Lower lobe of right lung (tissue), 2 donors: ENCODE measurements at places on chromosomes 5 and 9.

- no peak for DNase-seq
These were observed 5.1 kb upstream of the ANXA2R start for GRCh38 chr5:43045236-43045635.

- no peak for DNase-seq
These were observed 10.4 kb downstream of the CXXC5 start for GRCh38 chr5:139658501-139658927.

- no peak for DNase-seq
These were observed 105.4 kb downstream of the DCP2 start for GRCh38 chr5:113081881-113082546.

GRCh38 chr5:35859101-35859661, 2.5 kb downstream of the IL7R start:
- no peak for DNase-seq

DNA sequence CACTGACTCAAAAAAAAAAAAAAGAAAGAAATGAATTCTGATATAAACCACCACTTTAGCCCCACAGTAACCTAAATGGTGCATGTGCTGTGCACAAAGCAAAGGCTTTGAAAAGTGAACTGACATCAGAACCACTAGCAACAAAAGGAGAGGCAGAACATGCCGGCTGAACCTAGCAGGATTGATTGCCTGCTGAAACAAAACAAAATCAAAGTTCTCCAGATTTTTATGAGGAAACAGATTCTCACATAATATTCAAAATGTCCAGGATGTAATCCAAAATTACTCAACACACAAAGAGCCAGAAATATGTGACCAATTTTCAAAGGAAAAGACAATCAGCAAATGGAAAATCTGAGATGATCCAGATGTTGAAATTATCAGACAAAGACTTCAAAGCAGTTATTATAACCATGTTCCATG, 37.9 kb downstream of the UBTD2 start:
- no peak for DNase-seq

DNA sequence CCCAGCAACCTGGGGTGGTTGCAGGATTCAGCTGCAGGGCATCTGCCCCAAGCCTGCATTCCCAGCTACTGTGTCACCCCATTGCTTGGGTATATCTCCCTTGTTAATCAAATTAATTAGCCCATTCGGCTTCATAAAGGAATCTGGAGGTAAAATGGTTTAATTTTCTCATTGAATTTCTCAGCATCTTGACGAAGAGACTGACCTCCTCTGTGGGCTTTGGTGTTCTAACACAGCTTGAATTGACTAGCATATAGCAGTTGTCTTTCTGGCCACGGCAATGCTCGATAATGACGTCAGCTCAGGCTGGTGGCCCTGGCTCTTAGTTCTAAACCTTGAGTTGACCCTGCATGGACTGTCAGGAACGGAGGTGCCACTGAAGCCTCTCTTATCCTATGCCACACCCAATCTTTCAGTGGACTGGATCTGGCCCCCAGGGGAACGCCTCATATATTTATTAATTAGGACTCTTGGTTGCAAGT, 72.4 kb downstream of the MSX2 start:
- DNase-seq, result no peak

DNA sequence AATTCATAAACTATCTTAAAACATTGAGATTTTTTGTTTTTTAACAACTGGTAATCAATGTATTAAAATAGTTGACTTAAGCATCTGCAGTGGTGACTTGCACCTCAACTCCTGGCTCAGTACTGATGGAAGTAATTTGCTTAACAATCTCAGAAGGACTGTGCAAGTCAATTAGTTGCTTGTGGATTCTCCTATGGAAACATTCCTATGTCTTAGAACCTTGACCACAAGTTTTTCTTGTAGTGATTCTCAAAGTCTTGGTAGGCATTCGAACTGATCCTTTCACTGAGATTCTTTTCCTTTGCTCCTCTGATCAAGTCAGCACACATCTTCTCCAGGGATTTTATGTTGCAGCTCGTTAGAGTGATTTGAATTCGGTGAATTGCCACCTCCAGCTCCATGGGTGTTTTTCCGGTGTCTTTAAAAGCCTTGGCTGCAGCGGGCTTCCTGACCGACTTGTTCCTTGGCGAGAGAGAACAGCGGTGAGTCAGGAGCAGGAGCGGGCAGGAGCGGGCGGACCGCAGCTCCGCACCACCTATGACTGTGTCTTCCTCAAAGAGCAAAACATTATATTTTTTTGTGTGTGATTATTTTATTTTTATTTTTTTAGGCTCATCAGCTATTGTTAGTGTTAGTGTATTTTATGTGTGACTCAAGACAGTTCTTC, 21.1 kb downstream of the HMGXB3 start:
- no peak for DNase-seq

DNA sequence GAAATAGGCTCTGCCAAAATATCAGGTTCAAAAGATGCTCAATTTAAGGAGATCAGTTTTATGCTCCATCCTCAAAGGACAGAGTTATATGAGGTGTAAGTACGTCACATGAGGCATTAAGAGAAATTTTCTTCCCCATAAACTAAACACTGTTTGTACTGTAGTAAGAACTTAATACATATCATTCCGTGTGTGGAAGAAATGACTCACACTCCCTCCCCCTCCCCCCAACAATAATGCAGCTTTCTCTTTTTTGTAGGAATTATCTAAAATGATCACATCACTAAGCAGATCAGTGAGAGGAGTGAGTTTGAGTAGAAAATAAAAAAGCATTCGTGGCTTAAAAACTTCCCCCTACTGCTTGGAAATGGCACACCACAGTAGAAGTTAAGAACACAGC, 2.2 kb downstream of the CDH12 start:
- DNase-seq, result no peak

DNA sequence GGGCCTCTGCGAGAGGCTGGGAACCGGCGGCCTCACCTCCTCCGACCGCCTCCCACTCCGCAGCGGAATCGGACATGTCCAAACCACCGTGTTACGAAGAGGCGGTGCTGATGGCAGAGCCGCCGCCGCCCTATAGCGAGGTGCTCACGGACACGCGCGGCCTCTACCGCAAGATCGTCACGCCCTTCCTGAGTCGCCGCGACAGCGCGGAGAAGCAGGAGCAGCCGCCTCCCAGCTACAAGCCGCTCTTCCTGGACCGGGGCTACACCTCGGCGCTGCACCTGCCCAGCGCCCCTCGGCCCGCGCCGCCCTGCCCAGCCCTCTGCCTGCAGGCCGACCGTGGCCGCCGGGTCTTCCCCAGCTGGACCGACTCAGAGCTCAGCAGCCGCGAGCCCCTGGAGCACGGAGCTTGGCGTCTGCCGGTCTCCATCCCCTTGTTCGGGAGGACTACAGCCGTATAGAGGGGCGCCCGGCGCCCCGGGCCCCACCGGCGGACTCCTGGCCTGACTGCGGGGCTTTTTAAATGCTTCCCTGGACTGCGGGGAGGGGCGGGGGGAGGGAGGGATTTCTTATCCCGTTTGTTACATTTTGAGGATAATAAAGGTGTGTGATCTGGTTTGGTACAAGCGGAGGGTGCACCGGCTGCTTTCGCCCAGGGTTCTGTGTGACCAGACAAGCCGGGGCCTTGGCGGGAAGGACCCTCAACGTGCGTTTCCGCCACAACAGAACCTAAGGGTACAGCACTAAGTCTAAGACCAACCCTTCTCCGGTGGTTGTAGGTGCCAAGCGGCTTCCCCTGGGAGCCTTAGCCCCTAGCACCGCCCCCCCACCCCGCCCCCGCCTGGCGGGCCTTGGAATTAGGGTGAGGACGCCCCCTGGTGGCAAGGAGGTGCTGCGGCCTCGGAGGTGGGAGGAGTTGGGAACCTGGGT, 9.3 kb downstream of the PRR7 start:
- DNase-seq, result peak; percentile 95

DNA sequence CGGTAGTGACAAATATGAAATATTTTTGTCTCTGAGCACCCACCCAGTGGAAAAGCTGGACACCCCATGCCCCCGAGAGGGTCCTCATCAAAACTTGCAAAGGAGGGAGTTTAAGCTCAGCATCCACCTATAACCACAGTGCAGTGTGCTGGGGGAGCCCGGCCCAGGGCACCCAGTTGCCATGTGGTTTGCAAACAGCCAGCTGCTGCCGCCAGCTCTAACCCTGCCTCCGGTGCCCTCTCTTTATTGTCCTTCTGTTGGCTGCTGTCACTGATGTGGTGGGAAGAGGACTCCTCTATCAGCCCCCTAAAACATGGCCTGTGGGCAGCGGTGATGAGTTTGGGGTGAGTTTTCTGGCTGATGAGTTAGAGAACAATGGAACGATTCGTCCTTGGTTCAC, 160.9 kb upstream of the MVB12B start:
- DNase-seq, result peak; percentile 9

GRCh38 chr5:66653325-66653724, 57.1 kb downstream of the MAST4 start:
- DNase-seq, result no peak

DNA sequence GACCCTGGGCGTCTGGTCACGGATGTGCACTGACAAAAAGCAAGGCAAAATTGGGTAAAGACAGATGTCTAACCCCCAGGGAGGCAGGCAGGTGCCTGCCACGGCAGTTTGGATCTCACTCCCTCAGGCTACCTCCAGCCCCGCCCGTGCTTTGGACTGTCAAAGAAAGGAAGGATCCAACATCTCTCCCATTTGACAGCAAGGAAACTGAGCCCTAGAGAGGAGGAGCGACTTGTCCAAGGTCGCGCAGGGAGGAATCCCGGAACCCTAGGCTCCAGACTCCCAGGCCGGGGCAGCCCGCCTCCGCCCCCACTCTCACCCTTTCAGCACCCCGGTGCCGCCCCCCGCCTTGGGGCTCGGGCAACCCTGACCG, 376 bp downstream of the GOLGA1 start:
- DNase-seq, result no peak

GRCh38 chr9:86034863-86035734, 64.3 kb downstream of the GOLM1 start:
- no peak for DNase-seq

- no peak for DNase-seq
These were observed 468.9 kb downstream of the PSAT1 start for GRCh38 chr9:78765861-78766260.

GRCh38 chr5:173841710-173842109, 46.4 kb upstream of the CPEB4 start:
- no peak for DNase-seq

- no peak for DNase-seq
These were observed 195.5 kb downstream of the SEMA5A start for GRCh38 chr5:9350301-9350797.

GRCh38 chr9:136031741-136032730, 63.1 kb downstream of the NACC2 start:
- peak; percentile 36 for DNase-seq

- DNase-seq, result no peak
These were observed 179.5 kb downstream of the ARHGEF28 start for GRCh38 chr5:73805449-73805848.

- DNase-seq, result no peak
These were observed 384.1 kb downstream of the DMRT2 start for GRCh38 chr9:1434052-1434767.

- DNase-seq, result no peak
These were observed 11.3 kb downstream of the MYOZ3 start for GRCh38 chr5:150672237-150672883.

GRCh38 chr9:115211413-115212124, 93.6 kb upstream of the TNC start:
- no peak for DNase-seq

DNA sequence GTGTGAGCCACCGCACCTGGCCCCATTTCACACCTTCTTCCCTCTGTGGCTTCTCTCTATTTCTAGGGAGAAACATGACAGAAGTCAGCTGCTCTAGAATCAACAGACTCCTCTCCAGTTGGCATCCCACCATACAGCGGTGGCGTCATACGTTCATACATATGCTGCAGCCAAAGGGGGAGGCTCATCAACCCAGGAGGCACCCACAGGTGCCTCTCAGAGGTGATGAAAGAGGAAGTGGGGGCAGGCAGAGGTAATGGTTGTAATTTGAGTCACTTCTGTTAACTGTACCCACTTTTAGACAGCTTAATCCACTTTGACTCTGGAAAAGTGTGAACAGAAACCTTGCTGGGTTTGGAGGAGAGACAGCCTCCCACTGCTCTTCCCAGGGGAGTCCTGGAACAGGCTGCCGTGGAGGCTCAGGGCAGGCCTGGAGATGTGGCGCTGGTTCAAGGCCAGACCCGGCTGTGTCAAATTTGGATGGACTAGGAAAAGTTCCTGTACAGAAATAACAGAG, 47.3 kb upstream of the SUB1 start:
- no peak for DNase-seq

- no peak for DNase-seq
These were observed 267.5 kb upstream of the TMEM161B start for GRCh38 chr5:88536146-88536545.

GRCh38 chr9:128902351-128903078, 18.3 kb upstream of the PHYHD1 start:
- peak; percentile 66 for DNase-seq

DNA sequence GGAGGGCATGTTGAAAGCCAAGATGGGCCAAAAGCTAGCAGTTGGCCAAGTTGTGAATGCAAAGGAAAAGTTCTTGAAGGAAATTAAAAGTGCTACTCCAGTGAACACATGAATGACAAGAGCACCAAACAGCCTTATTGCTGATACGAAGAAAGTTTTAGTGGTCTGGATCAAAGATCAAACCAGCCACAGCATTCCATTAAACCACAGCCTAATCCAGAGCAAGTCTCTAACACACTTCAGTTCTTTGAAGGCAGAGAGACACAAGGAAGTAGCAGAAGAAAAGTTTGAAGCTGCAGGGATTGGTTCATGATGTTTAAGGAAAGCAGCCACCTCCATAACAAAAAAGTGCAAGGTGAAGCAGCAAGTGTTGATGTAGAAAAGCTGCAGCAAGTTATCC, 71.6 kb downstream of the ERCC6L2 start:
- DNase-seq, result no peak

GRCh38 chr9:72687331-72687730, 165.9 kb downstream of the TMC1 start:
- DNase-seq, result no peak
